Activated CD4-positive, alpha-beta T cell treated with anti-CD3 and anti-CD28 coated beads, Interleukin-2, amount 50 U/mL, for 4 hours (primary cell): ENCODE measurements at places on chromosomes 2 and 18.

DNA sequence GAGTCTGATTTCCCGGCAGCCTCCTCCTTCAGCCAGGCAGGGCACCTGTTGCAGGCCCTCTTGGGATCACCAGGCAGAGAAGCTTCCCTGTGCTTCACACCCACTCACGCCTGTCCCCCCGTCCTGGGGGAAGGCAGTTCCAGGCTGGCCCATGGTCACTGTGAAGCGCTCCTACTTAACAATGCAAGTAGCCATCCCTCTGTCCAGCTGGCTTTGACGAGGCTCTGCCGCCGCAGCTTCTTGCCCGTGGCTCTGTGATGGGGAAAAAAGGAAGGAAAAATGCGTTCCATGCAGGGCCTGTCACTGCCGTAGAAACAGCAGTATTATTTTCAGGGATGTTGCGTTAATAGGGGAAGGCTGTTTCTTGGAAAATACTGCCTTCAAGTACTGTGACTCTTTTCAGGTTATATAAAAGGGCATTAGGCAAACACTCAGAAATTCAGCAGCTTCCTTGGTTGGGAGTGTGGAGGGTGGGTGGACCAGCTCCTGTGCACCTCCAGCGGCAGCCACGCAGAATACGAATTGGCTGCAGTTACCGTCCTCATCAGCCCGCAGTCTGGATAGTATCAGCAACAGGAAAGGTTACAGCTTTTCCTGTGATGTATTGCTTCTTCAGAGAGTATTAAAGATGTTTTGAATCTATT is 232.3 kb downstream of the KLHL29 start:
- no peak for DNase-seq

GRCh38 chr2:6888724-6889123 is 11.1 kb downstream of the RSAD2 start:
- DNase-seq = no peak

DNA sequence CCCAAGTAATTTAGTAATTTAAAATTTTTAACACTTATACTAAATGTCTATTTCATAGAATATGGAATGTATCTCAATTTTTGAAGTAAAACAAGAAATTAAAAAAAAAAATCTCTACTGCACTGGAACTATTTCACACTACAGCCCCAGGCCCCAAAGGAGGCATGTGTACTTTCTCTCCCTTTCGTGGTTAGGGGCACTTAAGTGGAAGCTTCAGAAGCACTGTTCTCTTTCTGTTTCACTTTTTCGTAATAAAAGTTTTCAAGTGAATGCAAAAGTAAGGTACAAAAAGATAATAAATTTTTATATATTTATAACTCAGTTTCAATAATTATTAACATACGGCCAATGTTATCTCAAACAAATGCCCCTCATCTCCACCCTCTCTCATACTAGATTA is 123.8 kb upstream of the STON1 start:
- no peak for DNase-seq

DNA sequence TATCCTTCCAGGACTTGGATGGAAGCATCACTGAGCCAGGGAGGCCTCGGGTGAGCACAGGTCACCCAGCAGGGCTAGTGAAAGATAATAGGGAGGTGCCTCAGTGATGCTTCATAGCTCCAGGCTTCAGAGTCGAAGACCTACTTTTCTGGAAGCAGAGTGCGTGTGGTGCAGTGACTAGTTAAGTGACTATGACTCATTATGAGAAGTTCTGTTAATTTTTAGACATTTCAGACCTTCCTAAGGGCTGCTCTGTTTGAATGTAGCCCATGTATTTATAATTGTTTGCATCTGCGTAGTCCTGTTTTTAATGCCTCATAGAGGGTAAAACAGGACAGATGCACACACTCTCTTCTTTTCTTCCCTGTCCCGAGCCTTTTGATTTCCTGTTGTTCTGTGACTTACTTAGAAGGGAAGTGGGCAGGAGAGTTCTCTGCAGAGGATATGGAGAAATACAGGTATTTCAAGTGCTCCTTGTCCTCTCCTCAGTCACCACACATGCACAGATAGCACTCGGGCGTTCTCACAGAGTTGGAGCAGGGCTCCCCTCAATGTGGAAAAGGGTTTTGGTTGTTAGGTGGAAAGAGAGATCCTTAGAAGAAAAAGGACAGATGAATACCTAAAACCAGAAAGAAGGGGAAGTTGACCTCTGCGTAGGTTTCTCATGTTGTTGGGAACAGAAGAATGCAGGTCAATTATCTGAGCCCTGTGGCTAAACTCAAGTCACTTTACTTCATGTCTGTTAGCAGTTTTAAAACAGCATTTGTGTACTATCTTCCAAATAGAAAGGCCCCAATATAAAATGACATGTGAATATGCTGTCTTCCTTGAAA is 34.7 kb downstream of the RALB start:
- no peak for DNase-seq

DNA sequence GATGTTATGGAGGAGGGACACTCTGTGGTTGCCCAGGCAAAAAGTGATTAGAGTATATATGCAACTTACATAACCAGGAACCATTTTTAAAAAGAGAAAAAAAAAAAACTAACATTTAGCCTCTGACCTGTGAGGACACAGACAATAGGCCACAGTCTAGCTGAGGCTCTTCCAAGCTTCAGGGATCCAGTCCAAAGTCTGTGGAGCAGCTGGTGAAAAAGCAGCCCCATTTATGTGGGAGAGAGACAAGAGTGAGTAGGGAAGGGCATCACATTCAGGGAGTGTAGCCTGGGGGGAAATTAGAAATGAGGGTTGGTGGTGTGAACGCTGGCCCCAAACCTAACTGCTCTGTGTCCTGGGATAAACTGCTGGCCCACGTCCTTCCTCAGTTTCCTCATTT is 122.8 kb downstream of the MYO5B start:
- no peak for DNase-seq

DNA sequence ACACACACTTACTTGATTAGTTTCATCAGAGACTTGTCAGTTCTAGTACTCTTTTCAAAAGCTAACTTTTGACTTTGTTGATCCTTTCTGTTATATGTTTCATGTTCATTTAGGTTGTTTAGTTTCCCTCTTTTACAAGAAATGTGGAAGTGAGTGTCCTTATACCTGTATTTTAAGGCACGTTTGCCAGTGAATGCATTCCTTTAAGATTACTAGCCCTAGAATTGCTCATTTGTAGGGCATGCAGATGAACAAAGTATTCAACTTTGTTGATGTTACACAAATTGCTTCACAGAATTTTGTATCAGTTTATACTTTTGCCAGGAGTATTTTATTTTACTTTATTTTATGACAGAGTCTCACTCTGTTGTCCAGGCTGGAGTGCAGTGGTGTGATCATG is 6.3 kb downstream of the IL1RL2 start:
- no peak for DNase-seq

- no peak for DNase-seq
Observed at GRCh38 chr18:2406544-2406943, 164.8 kb downstream of the METTL4 start.

GRCh38 chr2:11480859-11481258 is 14.9 kb upstream of the E2F6 start:
- no peak for DNase-seq

DNA sequence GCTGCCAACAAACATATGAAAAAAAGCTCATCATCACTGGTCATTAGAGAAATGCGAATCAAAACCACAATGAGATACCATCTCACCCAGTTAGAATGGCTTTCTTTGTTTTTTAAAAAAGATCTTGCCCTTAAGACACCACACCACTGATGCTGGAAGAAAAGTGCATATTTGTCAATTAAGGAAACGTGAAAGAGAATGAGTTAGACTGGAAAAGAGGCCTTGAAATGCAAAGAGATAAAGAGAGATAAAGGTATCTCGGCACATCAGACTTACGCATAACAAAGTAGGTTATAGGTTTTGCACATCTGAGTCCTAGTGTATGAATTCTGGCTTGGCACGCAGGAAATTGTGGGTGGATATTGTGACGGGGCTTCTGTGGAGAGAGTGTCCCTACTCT is 149.5 kb downstream of the MTX2 start:
- DNase-seq = no peak
